ENCODE measurements at places on chromosomes 4 and X.

DNA sequence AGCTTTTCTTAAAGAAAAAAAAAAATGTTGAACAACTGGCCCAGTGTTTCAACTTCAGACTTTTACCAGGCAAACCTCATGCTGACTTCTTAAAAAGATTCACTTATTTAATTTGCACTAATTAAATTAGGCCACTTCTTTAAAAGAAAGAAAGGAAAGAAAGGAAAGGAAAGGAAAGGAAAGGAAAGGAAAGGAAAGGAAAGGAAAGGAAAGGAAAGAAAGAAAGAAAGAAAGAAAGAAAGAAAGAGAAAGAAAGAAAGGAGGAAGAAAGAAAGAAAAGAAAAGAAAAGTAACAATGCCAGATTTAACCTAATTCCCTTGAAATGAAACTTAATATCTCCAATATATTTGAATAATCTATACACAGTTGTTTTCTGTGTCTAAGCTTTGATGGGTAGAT, 71.4 kb upstream of the PRPS2 start:
- no peak for DNase-seq

- peak; percentile 37 for DNase-seq
Observed at GRCh38 chr4:40289366-40290188, 45.6 kb upstream of the CHRNA9 start.

DNA sequence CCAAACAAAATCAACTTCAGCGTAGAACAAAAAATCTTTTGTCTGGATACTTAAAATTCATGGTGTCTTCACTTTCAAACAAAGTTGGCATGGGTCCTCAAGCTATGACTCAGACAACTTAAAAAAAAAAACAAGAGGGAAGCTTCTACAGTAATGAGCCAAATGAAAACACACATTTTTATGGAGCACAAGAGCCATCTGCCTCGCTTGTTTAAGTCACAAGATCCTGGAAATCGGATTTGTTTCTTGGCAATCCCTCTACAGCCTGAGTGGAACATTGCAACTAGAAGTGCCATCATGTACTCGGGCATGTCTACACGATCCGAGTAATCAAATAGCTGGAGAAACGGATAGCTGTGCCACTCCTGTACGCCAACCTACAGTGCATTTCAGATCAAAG, 22.6 kb downstream of the LAMP2 start:
- DNase-seq: peak; percentile 38

DNA sequence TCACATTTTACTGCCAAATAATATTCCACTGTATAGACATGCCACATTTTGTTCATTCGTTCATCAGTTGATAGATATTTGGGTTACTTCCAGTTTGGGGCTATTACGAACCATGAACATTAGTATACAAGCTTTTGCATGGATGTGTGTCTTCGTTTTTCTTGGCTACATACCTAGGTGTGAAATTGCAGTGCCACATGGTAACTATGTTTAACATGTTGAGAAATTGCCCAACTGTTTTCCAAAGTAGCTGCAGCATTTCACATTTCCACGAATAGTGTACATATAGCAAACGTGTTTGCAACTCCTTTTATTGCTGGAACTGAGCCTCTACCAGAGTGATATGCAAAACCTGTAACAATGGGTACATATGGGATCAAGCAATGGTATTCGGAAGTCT, 221.5 kb downstream of the VEGFC start:
- no peak for DNase-seq

DNA sequence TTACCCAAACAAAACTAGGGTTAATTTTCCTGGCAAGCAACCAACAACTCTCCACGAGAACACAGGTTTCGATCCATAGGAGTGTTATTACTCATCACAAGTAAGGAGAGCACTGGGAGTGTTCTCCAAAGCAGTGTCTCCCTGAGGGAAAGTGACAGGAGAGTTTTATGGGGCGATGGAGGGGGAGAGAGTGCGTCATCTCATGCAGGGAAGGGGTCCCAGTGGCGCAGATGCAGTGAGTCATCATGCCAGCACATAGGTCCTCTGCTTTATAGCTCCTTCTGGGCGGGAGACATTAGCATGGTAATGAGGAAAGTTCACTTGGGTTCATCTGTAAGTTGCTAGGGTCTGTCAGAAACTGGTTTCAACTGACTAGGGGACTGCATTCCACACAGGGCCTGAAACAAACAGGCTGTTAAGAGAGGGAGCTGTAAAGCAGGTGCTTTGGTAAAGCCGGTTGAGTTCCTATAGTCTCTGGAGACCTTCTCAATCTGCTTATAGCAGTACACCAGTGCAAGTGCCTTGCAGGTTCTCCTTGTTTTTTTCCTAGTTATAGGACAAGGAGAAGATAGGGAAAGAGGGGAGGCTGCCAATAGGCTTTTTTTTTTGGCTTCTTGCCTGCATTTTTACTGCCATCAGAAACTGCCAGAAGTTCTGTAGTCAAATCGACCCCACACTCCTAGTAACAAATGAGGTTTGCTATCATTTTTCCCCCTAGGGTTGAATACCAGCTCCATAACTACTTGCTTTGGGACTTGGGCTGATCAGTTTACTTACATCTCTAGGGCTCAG, 12.8 kb upstream of the BOD1L1 start:
- peak; percentile 77 for DNase-seq

DNA sequence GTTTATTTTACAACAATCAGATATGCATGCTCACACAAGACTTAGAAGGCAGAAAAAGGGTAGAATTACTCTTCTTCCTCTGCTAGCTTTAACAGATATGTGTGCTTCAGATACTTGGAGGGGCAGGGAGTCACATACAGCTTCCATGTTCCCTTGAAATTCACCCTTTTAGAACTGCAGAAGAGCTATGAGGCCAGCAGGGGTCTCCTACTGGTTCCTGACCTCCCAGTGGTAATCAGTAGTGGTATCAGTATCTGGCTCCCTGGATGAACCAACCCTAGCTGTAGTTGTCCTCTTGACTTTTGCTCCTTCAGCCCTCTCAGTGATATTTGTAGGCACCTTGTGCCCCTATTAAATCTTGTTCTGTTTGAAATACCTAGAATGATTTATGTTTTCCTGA, 81.5 kb downstream of the RCHY1 start:
- DNase-seq: no peak

DNA sequence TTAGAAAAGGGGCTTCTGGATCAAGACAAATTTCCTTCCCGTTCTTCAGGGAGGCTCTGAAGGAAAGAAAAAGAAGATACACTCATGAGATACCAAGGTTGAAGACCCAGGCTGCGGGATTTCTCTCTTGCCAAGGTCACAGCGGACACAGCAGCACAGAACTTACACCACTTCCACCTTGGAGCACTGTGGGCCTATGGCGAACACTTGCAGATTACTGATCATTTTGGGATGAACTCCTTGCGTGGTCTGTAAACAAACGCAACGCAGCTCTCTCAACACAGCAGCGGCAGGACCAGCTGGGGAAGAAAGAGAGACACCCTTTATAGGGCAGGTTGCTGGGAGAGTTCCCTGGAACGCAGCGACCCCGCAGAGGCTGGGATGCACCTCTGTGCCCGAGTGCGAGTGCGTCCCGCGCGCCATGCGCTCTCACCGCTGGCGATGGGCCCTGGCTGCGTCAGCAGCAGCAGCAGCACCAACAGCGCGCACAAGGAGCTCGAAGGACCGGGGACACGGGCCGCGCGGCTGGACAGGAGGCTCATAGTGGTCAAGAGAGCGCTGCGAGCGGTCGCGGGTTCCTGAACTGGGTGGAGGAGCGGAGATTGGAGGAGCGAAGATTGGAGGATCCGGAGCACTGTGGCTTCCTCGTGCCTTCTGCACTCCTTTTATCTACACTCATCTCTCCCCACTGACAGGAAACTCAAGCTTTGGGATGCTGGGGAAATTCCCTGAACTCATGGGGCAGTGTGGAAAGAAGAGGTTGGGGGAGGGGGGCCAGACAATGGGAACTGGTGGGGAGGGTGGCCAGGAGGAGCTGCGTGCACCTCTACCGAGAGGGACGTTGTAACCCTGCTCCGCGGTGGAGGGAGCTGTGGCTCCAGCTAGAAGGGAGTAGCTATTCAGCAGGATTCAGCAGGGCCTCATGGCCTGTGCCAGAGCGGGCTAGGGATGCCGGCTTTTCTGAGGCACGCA, at the start of gene CXCL5:
Gene CXCL5 (minus strand): TSS at position 638 of the 972 bp plus-strand sequence. CDS start 96 bp downstream, at position 542.
- peak; percentile 64 for DNase-seq

DNA sequence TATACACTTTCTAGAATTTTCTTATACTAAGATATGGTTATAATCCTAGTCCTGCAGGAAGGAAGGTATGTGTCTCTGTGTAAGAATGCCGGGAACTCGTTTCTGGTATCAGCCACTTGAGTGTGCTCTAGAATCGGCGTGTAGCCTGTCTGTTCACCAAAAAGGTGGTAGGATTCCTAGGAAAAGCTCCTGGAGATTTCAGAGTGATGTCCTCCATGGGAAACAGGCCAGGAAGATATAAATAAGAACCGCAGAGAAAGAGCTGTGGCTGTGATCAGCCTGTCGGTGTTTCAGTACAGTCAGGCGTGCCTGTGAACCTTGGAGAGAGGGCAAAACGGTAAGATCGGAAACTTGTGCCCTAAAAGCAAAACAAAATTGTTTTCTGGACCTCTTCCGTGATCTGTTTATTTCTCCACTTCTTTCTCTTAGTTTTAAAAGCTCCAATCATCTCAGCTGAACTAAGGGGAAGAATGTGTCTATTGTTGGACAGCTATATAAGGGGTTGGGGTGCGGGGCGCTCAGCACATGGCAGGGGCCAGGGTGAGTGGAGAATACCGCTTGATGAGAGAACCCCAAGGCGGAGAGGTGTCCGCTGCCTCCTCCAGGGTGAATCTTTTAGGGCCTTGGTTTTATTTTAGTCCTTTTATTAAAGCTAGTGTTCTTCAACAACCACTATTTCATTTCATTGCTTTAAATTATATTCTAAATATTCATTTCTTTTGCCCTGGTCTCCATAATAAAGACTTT, 303.8 kb upstream of the TENM3 start:
- DNase-seq: peak; percentile 86

DNA sequence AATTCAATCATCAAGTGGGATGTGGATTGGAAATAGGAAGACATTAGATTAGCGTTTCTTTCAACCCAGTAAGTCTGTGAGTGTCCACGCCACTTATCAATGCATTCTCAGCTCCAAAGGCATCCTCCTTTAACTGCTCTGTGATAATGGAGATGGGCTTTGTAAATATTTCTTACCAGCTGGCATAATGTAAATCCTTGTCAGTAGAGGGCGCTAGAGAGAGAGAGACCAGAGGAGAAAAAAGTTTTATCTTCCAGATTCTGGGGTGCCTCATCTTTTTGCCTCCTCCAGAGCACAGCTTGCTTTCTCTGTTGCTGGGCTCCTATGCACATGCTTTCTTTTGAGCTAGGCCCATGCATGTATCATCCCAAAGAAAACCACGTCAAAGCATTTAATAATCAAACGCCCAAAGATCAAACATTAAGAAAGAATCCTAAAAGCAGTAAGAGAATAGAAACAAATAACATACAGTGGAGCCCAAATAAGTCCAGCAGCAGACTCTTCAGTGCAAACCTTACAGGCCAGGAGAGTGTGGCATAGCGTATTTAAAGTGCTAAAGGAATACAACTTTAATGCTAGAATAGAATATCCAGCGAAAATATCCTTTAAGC, 9.6 kb upstream of the MTMR1 start:
- peak; percentile 38 for DNase-seq

- DNase-seq: peak; percentile 20
Observed at GRCh38 chr4:122218762-122219161, 66.6 kb downstream of the BLTP1 start.

- no peak for DNase-seq
Observed at GRCh38 chr4:95190751-95191436, 357.9 kb downstream of the UNC5C start.

DNA sequence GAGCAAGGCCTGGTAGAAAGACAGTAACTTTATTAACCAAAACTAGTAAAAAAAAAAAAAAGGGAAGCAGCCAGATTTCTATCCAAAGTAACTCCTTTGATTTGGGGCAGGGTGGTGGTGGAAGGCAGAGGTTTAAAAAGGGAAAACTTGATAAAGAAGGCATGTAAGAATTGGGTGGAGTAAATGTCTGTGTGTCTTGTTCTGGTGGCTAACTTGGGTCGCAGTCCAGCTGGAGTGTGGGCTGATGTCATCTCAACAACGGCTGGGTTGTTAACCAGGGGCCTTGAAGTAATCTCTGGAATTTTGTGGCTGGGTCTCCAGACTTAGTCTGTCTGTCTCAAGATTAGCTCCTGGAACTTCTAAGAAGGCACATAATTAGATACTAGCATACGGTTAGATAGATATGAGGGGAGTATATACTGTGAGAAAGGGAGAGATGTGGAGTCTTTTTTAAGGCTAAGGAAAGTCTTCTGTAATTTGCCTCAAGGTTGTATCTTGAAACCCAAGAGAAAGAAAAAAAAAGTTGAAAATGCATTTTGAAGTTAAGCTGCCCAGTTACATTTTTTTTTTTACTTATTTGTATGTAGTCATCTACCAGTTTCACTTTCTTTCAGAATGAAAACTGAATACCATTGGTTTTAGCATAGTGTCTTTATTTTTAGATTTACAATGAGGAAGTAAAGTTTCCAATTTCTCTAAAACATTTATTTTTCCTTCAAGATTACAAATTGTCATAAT, 48.3 kb downstream of the MTHFD2L start:
- peak; percentile 82 for DNase-seq

DNA sequence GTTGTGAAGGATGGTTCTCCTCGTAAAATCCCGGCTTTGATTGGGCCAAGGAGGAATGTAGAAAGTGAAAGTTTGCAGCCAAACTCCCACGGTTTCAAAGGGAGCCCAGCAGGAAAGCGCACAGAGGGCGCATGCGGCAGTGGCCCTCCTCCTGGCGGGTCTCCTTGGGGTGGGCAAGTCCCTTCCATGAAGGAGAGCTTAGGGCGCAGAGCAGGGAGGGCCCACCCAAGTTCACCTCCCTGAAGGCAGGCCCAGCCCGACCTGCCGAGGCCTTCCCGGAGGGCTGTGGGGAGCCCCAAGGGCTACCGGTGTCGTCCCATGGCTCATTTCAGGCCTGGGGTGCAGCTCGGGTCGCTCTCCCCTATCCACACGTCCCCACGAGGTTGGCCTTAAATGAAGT, 2.0 kb downstream of the PDZD4 start:
- DNase-seq: no peak

DNA sequence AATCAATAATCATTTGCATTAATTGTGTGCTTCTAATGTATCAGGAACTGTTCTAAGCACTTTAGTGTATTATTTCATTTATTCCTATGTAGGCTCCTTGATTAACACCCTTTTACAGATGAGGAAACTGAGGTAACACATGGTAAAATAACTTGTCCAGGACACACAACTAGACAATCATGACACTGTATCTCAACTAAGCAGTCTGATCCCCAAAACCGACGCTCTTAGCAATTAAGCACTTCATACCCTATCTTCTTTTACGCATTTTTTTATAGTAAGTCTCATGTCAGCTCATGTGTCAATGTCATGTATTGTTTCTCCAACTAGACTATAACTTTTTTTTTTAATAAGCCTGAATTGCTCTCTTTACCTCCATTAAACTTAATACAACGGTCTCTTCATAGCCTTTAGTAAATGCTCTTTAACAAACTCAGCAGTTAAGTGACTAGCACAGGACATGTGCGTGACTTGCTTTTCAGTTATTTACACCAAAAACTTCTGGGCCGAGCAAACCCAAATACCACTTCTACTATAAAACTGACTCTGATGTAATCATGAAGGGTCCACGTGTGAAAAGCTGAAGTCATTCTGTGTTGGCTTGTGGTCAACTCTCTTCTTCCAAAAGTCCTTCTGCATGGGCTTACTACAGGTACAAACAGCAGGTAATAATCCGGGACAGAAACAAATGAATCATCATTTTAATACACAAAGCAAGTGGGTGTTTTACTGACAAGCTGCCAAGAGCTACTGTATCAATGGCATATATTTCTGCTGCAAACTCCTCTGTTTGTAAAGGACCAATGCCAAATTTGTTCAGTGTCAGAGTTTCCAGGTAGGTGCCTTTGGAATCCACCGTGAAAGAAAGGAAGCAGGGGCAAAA, 7.9 kb upstream of the AMBN start:
- no peak for DNase-seq

GRCh38 chr4:141080668-141081067, 52.6 kb downstream of the RNF150 start:
- no peak for DNase-seq

GRCh38 chr4:6402566-6403399, 69.6 kb downstream of the PPP2R2C start:
- no peak for DNase-seq

Measured in fibroblast of upper back skin (primary cell).